ENCODE measurements at places on chromosomes 3 and 15.

- H3K4me3 ChIP-seq, result no peak overlapping the region
- H3K36me3 ChIP-seq, result peaks cover 17% of the 10 kb centered on the region
- H3K27me3 ChIP-seq, result no peaks in the 10 kb centered on the region
- peaks cover 8% of the 10 kb centered on the region for H3K4me1 ChIP-seq
Measured at GRCh38 chr3:171198781-171199472, 172.4 kb upstream of the SLC2A2 start.

DNA sequence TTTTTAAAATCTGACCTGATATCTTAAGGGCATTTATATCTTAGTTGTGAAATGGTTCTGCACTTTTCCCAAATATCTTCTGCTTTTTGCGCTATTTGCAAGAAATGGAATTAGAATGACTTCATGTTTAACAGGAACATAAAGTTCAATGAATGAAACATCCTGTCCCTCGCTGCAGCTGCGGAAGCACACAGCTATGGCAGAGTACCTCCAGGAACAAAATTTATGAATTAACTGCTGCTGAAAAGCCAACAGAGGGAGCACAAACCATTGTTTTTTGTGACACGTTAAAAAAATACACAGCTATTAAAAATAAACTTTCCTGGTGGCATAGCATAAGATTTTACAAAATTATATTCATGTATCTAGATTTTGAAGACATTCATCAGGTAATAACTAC is 404.4 kb upstream of the MDFIC2 start:
- H3K27me3 ChIP-seq, result peaks cover 10% of the 10 kb centered on the region
- peaks cover 8% of the 10 kb centered on the region for H3K36me3 ChIP-seq
- H3K27ac ChIP-seq, result no peak overlapping the region
- no peaks in the 10 kb centered on the region for H3K4me1 ChIP-seq
- DNase-seq, result no peak

DNA sequence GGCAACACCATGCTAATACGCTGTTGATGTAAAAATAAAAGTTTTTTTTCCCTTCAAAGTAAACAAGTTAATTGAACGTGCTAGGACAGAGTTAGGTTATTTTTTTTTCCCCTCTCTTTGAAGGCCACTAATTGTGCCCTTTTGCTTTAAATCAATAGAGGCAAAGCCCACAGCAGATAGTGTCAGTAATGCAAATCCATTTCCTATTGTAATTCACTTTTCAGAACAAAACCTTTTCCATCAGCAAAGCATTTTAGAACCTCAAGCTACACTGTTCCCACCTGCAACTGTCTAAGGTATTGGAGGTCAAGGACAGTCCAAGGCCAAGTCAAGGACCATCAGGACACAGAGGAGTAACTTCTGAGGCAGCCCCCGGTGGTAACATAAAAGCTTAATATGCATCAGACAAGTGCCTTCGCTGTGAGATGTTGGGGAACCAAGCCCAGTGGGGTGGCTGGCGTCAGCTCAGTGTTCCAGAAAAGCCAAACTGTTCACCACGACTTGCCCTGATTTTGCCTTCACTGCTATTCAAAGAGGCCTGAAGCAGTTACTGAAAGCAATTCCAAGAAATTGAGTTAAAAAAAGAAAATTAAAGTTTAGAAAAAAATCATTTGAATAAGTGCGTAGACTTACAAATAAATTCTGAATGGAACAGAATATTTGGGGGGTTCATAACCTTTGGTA is 65.8 kb upstream of the ICE2 start:
- peaks cover 99% of the 10 kb centered on the region for H3K4me1 ChIP-seq
- no peak overlapping the region for H3K4me3 ChIP-seq
- H3K27me3 ChIP-seq, result no peaks in the 10 kb centered on the region

DNA sequence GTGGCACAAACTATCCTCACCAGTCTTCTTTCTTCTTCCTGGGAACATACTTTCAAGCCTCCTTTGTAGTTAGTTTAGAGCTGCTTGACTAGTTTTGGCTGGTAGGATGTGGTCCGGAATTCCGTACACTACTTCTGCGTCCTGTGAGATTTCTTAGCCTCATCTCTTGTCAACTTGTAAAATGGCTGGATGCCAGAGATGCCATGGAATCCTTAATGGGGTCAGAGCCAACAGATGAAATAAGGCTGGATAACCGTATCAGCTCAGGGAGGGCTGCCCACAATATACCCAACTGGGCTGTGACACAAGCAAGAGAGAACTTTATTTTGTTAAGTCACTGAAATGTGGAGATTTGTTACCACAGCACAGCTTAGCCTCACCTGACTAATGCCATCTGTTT is 466.9 kb upstream of the MDFIC2 start:
- DNase-seq, result no peak
- peaks cover 14% of the 10 kb centered on the region for H3K27me3 ChIP-seq
- H3K27ac ChIP-seq, result no peak overlapping the region
- H3K36me3 ChIP-seq, result no peaks in the 10 kb centered on the region
- no peaks in the 10 kb centered on the region for H3K4me1 ChIP-seq

GRCh38 chr15:66757030-66757429 is 55.0 kb downstream of the SMAD6 start:
- no peak overlapping the region for H3K27ac ChIP-seq
- no peak overlapping the region for H3K4me3 ChIP-seq
- H3K4me1 ChIP-seq, result peaks cover 3% of the 10 kb centered on the region
- peaks cover 4% of the 10 kb centered on the region for H3K36me3 ChIP-seq

DNA sequence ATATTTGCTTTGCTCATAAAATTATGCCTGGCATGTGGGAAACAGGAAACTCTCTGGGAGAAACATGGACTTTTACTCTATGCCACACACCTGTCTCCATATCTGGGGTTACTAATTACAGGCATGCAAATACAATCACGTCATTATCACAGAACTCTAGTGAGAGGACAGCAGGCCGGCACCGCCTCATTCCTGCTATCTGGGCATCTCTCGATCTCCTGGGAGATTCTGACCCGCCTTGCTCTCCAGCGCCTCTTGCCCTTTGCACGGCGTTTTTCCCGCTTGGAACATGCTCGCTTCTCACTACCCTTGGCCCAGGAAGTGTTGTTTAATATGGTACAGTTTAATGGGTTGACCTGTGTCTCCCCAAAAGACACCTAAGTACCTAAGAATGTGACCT is 45.4 kb upstream of the PARL start:
- DNase-seq, result no peak
- peaks cover 2% of the 10 kb centered on the region for H3K36me3 ChIP-seq
- H3K4me1 ChIP-seq, result no peaks in the 10 kb centered on the region
- no peak overlapping the region for H3K4me3 ChIP-seq

DNA sequence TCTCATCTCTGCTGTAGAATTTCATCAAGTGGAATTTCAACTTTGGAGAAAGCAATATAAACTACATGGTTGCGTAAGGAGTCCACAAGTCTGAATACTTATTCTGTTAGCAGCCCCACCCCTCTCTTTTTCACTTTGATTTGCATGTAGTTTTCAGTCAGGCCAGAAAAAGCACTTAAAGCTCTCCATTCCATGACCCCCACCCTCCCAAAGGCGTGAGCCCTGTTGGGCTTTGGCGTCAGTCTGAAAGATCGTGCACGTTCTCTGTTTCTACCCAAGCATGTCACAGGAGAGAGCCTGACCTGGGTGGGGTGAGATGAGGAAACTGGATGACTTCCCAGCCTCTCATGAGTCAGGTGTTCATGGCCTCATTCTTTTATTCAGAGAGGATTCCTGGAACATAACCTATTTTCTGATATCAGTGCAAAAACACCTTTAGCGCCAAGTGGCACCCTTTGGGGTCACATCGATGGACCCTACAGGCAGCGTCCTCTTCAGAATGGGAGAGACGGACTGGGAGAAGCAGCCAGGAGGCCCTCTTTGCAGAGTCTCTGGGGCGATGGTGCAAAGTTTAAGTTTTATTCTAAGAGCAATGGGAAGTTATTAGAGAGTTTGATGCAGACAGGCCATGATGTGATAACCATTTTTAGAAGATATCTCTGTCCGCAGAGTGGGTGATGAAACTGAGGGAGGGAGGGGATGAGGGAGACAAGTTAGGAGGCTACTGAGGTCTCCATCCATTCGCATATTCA is 55.8 kb downstream of the LSM3 start:
- DNase-seq, result no peak
- H3K27me3 ChIP-seq, result peaks cover 18% of the 10 kb centered on the region
- no peak overlapping the region for H3K27ac ChIP-seq
- peaks cover 7% of the 10 kb centered on the region for H3K4me1 ChIP-seq
- H3K36me3 ChIP-seq, result peaks cover 2% of the 10 kb centered on the region
- H3K4me3 ChIP-seq, result no peak overlapping the region

GRCh38 chr15:75019916-75020315 is 3.5 kb upstream of the PPCDC start:
- peaks cover 2% of the 10 kb centered on the region for H3K27me3 ChIP-seq
- H3K36me3 ChIP-seq, result no peaks in the 10 kb centered on the region
- peaks cover 11% of the 10 kb centered on the region for H3K4me1 ChIP-seq
- no peak overlapping the region for H3K27ac ChIP-seq
- DNase-seq, result no peak
- no peak overlapping the region for H3K4me3 ChIP-seq

DNA sequence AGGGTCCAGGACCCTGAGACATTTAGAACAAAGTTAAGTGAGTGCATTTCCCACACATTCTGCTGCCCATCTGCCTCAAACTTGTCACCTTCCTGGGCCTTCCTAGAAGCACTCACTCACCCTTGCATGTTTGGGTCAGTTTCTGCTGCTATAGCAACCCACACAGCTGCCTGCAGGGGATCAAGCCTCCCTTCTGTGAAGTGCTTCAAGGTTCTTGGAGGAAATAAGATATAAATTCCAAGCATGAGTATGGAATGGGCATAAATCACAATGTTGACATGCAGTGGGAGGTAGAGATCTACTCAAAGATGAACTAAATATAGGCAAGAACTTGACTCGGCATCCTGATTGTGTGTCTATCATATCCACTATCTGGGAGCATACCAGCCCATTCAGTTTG is 140.4 kb downstream of the SLC9A9 start:
- H3K36me3 ChIP-seq, result no peaks in the 10 kb centered on the region
- no peak overlapping the region for H3K27ac ChIP-seq
- H3K27me3 ChIP-seq, result no peaks in the 10 kb centered on the region
- no peak for DNase-seq

DNA sequence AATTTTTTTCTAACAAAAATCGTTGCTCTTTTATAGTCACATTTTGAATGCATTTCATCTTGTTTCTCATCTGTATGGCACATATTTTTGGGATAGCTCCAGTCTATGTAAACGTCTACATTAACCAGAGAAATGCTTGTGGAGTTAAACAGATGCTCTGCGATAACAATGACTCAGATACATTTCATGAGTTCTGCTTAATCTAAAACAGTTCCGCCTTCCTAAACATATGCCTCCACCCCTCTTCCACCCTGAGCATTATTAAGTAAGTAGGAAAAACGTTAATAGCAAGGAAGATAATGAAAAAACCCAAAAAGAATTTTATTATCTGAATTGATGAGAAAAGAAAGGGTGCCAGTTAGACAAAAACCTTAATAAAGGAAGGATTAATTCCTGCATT is 396.1 kb downstream of the TUSC7 start:
- no peak overlapping the region for H3K4me3 ChIP-seq
- no peaks in the 10 kb centered on the region for H3K36me3 ChIP-seq
- H3K4me1 ChIP-seq, result no peaks in the 10 kb centered on the region
- no peak overlapping the region for H3K27ac ChIP-seq

All from activated naive CD8-positive, alpha-beta T cell treated with anti-CD3 and anti-CD28 coated beads, Interleukin-2, amount 50 U/mL, for 24 hours (primary cell).